ENCODE measurements at places on chromosomes 4 and X.

- peak; percentile 69 for DNase-seq
Measured at GRCh38 chrX:48631376-48632090, 34.2 kb downstream of the WDR13 start.

- peak; percentile 41 for DNase-seq
Measured at GRCh38 chrX:134718105-134718965, 60.1 kb upstream of the PLAC1 start.

GRCh38 chrX:16992445-16992844, 46.0 kb downstream of the REPS2 start:
- DNase-seq: no peak

DNA sequence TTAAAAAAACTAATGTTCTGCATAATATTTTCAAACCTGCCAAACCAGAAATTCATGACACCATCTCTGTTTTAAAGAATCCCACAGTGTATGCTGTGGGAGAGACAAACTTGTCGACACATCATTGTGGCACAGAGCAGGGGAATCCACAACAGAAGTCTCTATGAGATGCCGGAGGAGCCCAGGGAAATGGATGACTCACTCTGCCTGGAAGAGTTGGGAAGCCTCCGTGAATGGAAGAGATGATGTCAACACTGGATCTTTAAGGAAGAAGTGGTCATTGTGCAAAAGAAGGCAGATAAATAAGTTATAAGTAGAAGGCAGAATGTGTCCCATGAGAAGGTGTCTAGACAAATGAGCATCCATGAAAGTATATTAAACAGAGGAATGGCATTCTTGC, 595.1 kb downstream of the RAB28 start:
- no peak for DNase-seq

- no peak for DNase-seq
Measured at GRCh38 chr4:152431291-152431690, 104.6 kb downstream of the FBXW7 start.
